ENCODE measurements at places on chromosomes 4 and X.

DNA sequence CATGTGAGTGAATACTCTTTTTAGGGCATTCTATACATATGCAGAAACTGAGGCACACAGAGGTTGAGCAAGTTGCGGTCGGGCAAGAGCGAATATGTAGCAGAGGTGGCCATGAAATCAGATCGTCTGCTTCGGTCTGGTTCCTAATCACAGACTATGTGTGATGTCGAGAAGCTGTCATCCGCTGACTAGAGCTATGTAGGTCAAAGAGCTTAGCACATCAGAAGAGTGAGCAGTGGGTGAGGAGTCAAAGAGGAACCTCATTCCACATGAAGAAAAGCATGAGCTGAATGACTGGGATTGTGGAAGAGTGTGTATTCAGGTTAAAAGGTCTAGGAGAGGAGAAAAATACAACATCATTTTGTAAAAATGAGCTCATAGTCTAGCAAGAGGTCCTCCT lies 19.0 kb downstream of the GAB3 start:
- DNase-seq, result no peak

- DNase-seq, result no peak
These were observed 107.6 kb downstream of the USP46 start for GRCh38 chr4:52551487-52551886.

- DNase-seq, result no peak
These were observed 253.9 kb downstream of the SPOCK3 start for GRCh38 chr4:166980419-166980818.

DNA sequence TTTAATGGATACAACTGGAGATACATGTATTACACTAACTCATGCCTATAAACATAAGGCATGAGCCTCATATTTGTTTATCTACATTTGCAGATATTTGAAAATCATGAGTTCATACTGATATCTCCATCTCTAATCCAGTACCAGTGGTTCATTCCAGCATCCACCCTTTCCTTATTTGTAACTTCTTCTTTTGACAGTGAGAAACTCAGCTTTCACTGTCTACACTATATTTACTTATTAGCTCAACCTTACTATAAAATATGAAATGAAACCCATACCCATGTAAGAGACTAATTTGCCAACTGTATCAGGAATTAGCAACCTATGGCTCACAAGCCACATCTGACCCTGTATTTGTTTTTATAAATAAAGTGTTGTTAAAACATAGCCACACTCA lies 161.9 kb upstream of the GPRIN3 start:
- DNase-seq, result no peak

DNA sequence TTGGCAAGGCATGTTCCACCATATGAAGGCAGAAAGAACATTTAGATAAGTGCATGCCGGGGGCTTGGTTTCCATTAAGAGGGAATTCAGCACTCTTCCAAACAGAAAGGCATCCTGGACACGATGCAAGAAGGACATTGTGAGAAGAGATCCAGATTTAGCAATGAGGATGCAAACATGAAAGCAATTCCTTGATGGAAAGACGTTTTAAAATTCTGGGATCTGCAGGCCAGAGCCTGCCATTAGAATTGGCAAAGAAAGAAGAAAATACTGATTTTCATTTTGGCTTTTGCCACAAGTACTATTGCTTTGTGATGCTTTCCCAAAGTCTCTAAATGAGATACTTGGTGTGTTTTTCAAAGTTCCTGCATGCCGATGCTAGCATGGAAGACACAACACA lies 367.6 kb downstream of the PPP3CA start:
- no peak for DNase-seq

DNA sequence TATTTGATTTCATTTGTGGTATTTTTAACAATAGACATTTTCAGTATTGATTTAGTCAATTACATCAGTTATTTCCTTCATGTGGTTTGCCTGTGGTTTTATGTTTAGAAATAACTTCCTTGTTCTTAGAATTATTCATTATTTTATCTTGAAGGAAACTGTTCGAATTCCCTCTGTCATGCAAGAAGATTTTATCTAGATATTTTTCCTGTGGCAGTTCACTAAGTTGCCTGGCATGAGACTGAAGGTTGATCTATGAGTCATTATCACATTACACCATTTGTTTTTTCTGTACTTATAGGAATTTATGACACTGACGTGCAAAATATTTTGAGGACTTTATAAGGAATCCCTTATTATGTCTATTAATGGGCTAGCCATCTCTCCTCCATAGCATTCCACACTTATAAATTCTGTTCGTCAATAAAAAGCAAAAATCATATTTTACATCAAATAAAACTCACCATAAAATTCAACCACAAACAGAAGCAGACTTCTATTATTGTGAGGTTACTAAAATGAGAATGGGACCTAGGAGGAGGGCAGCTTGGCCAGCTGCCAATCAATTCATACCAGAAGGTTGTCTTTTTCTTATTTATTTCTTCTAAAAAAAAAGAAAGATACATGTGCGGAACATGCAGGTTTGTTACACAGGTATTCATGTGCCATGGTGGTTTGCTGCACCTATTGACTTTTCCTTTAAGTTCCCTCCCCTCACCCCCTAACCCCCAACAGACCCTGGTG lies 179.0 kb downstream of the KCNIP4 start:
- DNase-seq, result no peak

DNA sequence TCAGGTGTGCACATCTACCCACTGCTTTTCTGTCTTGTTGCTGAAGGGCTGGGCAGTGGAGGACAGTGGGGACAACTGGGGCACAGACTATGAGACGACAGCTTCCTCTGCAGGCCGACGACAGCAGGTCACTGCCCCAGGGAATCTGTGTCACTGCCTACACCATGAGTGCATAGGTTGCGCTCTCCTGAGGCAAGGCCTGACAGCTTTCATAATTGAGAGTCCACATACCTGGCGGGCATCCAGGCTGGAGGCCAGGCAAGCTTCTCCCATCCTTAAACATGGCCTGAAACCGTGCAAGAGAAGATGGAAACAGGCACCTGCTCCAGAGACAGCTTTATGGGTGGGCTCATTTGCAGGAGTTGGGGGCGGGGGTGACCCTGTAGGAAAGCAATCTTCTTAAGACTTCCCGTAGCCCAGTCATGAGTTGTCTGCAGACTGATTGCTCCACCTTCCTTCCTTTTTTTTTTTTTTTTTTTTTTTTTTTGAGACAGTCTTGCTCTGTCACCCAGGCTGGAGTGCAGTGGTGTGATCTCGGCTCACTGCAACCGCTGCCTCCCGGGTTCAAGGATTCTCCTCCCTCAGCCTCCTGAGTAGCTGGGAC lies 2.9 kb downstream of the ANOS1 start:
- no peak for DNase-seq

DNA sequence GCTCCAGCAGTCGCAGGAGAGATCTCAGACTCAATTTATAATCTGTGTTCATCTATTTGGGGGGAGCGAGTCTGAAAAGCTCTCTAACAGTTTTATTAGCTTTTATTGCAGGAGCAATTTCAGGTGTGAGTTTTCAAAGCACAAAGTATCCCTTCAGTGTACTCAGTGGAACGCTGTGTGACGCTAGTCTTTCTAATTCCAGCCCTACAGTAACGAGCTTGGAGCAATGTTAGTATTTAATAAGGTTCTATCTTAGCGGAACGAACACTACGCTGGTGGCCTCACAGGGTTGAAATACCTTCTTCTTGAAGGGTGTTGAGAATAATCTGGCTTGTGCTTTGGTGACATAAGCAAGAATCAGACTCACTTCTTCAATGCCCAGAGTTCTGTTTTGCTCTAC lies 8.4 kb downstream of the HS3ST1 start:
- no peak for DNase-seq

All from RKO (cell line).